ENCODE measurements at places on chromosomes 13 and 19.

- DNase-seq: no peak
Observed at GRCh38 chr19:1315470-1316166, 29.9 kb downstream of the EFNA2 start.

DNA sequence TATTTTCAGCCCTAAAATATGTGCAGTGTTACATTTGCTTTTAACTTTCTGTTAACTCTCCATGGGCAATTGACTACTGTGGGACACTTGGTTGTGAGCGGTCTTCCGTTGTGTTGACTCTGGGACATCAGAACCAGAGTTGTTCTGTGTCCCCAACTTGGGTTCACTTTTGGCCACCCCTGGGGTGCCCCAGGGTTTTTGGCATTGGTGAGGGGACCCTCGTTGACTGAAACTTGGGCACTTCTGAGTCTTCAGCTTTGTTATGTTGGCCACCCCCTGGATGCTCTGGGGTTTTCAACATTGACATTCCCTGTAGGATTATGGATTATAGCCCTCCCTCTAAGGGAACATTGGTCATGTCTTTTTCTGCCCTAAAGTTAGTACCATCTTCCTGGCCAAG, 57.1 kb downstream of the OR10H4 start:
- DNase-seq: no peak

GRCh38 chr13:27000686-27001085, 170.9 kb downstream of the USP12 start:
- DNase-seq: no peak

GRCh38 chr13:33869005-33869404, 51.1 kb downstream of the RFC3 start:
- no peak for DNase-seq

DNA sequence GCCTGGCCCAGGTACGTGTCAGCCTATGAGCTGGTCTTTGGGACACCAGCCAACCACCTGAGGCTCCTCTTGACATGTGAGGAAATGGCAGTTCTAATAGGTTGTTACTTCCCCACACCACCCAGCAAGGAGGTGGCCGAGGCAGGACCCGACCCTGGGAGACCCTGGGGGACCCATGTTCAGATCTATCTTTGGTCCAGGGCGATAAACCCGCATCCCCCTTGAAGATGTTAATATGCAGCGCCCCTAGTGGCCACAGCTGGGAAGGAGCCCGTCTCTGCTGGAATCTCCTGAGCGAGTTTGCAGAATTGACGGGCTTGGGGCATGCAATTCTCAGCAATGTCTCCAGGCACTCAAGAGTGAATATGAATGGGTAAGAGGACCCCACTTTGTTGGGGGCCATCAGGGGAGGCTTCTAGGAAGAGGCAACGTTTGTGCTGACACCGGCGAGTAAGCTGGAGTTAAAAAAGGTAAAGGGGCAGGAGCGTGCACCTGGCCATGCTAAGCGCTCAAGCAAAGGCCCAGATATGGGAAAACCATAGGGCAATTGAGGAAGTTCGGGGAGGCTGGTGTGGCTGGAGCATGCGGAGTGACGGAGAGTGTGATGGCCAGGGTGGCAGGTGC, 1.5 kb upstream of the MYO1F start:
- peak; percentile 22 for DNase-seq

DNA sequence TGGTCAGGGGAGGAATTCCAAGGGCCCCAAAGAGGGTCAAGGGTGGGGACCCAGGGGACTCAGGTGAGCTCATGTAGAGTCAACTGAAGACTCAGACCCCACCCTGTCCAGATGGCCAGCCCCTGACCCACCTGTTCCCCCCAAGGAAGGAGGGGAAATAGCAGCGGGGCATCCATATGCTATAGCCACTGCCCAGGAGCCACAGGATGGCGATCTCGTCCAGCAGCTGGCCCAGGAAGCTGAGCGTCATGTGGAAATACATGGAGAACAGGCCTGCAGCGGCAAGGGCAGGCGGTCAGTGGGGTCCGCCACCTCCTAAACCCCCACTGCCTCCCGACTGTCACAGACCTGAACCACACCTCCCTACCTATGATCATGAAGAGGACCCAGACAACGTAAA, 21.4 kb downstream of the ACER1 start:
- no peak for DNase-seq

GRCh38 chr19:2982983-2983350, 5.6 kb downstream of the TLE6 start:
- no peak for DNase-seq

DNA sequence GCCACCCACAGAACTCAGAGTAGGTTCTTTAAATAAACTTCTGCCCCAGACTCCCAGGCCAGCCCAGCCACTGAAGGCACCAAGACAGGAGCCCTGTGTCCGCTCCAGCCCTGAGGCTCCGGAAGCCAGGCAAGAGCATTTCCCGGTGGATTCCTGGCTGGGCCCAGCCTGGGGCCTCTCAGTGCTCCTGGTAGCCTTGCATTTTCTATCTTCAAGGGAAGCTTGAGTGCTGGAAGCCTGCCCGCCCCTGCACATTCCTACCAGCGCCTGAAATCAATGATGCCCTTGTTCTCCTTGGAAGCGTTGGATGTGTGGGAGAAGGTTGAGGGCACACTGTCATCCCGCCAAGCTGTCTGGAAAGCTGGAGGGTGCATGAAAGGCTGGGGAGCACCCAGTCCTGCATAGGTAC, 70.3 kb downstream of the ALOX5AP start:
- peak; percentile 74 for DNase-seq

GRCh38 chr13:110265682-110266430, 41.1 kb downstream of the COL4A1 start:
- DNase-seq: no peak

- DNase-seq: no peak
Observed at GRCh38 chr13:113947311-113948033, 26.4 kb downstream of the C13orf46 start.

GRCh38 chr19:5434970-5435641, 20.1 kb upstream of the ZNRF4 start:
- peak; percentile 56 for DNase-seq

- DNase-seq: no peak
Observed at GRCh38 chr13:51663973-51664957, 80.0 kb downstream of the WDFY2 start.

GRCh38 chr13:24032252-24032651, 128.3 kb upstream of the SPATA13 start:
- no peak for DNase-seq

DNA sequence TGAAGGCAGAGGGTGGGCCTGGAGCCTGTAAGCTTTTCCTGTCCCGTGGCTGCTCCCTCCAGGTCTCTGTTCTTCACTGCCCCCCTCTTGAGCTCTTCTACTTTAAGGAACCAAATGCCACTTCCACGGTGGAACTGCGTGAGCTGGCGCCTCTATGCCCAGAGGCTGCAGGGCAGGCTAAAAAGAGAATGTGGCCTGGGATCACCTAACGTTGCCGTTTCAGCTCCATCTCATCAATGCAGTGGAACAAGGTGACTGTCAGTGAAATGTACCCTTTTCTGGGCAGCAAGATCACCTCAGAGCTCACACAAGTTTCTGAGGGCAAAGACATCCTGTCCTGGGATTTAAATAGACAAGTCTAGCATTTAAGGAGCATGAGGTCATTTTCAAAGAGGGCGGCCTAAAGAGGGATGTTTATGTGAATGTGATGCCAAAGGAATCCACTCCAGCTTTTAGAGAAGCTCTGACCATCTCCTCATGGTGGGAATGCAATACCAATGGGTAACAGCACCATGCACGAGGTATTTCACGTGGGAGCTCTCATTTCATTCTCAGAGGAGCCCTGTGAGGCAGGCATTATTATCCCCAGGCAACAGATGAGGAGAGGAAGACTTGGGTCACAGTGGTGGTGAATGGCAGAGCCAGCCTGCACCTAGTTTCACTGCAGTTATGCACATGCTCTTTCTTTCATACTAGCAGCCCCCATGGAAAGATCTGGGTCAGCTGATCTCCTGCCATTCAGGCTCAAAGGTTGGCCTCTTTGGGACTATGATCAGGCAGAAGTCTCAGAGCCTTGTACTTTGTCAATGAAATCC, 39.3 kb downstream of the RGCC start:
- DNase-seq: peak; percentile 44

GRCh38 chr19:2199215-2199614, 35.5 kb downstream of the DOT1L start:
- DNase-seq: no peak

- peak; percentile 53 for DNase-seq
Observed at GRCh38 chr19:48121909-48122371, 11.3 kb upstream of the PLA2G4C start.

GRCh38 chr13:90773681-90774080, 573.8 kb upstream of the MIR17HG start:
- no peak for DNase-seq

DNA sequence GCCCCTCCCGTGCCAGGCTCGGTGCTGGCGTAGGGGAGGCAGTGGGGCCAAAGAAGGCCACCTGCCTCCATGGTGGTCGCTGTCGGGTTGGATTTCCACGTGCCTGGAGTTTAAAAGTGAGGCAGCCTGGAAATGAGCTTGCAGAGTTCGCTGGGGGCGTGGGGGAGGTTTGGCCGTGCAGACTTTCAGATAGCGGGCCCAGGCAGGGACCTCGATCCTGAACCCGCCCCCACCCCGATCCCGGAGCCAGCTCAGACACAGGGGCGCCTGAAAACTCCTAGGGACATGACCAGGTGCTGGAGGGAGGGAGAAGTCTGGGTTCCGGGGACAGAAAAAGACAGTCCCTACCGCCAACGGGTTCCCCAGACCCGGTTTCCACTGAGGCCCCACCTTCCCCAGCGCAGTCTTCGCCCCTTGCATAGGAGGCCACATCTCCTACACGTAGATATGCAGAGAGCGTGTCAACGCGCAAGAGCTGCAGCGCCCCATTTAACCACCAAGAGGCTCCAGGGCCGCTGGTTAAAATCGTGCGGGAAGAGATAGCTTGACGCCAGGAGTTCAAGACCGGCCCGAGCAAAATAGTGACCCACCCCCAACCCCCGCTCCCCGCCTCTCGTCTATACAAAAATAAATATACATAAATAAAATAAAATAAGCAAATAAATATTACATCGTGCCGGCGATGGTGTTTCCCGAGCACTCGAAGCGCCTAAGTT, 8.5 kb downstream of the CCDC8 start:
- DNase-seq: no peak

GRCh38 chr19:54193011-54193410, 1.9 kb downstream of the TSEN34 start:
- no peak for DNase-seq

GRCh38 chr13:28890712-28891111, 70.6 kb downstream of the MTUS2 start:
- no peak for DNase-seq

- peak; percentile 69 for DNase-seq
Observed at GRCh38 chr19:12611361-12611699, 610 bp downstream of the ZNF791 start.

GRCh38 chr13:96391606-96392005, 301.7 kb downstream of the HS6ST3 start:
- DNase-seq: no peak

- peak; percentile 52 for DNase-seq
Observed at GRCh38 chr13:49444524-49445395, 686 bp downstream of the SETDB2 start.

- no peak for DNase-seq
Observed at GRCh38 chr19:11422163-11423065, 3.3 kb upstream of the RGL3 start.

DNA sequence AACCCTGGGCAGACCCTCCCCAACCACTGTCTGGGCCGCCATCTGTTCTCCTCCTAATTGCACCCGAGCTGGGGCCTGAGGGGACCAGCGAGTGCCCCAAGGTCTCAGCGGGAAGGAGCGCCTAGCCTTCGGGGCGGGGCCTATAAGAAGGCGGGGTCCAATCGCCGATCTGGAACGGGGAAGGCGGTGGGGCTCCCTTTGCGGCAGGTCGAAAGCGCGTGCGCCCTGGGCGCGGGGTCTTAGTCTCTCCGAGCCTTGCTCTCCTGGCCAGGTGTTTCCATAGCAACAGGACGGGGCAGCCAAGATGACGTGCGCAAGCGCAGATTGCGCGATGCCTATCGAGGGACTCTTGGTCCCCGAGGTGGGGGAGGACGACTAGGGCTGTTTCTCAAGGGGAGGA, 2.8 kb downstream of the MAST1 start:
- DNase-seq: no peak

- no peak for DNase-seq
Observed at GRCh38 chr19:38944981-38945506, 14.3 kb downstream of the MRPS12 start.

DNA sequence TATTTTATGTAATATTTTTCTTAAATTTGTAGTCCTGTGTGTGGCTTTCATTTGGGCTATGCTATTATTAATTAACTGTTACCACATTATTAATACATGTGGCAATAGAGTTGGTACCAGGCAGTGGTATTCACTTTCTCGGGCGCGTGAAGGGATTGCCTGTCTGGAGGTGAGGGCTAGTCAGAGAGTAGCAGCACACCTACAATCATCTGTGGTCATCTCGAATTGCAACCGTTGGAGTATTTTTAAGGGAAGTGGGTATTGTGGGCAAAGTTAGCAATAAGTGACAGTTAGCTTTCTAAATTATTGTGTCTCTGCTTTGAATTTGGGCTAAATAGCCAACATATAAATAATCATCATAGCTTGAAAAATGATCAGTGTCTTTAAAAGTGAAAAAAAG, 20.0 kb upstream of the GPR18 start:
- DNase-seq: no peak

GRCh38 chr13:67134417-67135129, 95.6 kb downstream of the PCDH9 start:
- DNase-seq: peak; percentile 14

DNA sequence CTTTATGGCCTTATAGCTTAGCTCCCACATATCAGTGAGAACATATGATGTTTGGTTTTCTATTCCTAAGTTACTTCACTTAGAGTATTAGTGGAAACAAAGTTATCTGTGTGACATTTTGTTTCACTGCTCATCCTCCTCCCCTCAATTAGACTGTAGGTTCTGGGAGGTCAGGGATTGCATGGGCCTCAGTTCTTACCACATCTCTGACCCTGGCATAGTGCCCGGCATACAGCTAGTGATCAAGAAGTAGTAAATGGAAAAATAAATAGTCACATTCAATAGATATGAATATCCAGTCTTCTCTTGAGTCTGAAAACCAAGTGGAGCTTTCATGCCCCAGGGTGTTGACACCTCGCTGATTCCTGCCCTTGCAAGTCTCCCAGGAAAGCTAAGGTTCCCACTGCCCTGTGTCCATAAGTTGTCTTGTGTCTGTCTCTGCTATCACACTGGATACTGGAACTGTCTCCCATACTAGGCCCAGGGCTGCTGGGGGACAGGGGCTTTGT, 249.5 kb upstream of the TSHZ3 start:
- DNase-seq: no peak

- no peak for DNase-seq
Observed at GRCh38 chr13:93740334-93740733, 513.7 kb downstream of the GPC6 start.

GRCh38 chr19:10517361-10517759, at the start of gene S1PR5:
S1PR5 (minus strand) TSS chr19:10517447; CDS start chr19:10515011, 2,436 bp downstream.
- DNase-seq: no peak

- DNase-seq: no peak
Observed at GRCh38 chr19:28606269-28607032, 606.5 kb downstream of the UQCRFS1 start.

- no peak for DNase-seq
Observed at GRCh38 chr13:112137144-112137543, 70.2 kb downstream of the SOX1 start.
